ENCODE measurements at places on chromosomes 11 and 22.

DNA sequence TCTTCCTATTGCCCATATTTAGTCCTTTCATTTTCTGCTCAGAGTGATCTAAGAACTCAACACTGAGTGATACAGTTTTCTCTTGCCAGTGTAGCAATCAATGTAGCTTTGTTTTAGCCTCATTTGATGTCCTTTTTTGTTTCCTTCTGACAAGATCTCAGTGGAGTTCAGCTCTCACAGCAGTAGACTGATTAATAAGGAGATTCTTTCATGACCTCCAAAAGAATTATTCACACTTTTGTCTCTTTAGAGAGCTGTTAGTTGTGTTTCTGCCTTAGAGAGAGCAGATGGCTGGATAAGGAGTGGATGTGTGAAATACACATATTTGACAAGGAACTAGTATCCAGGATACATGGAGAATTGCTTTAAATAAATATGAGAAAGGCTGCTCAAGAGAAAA lies 6.6 kb upstream of the TMEM225 start:
- no peak for DNase-seq

GRCh38 chr11:20197881-20198280 lies 37.6 kb upstream of the DBX1 start:
- no peak for DNase-seq

DNA sequence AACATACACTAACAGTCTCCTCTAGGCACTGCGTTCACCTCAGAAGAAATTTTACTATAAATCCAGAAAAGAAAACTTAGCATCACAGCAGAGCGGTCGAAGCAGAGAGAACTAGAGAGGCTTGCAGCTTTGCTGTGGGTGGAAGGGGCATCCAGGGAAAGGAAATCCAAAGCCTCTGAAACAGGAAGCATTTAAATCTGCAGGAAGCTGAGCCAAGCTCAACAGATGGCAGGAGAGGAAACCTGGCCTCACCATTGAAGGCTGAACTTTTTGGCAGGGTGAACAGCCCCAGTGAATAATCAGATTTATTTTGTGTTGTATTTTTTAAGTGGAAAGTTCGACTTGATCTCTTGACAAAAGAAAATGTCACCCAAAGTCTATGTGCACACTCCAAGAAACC lies 858.1 kb downstream of the OPCML start:
- DNase-seq: no peak

DNA sequence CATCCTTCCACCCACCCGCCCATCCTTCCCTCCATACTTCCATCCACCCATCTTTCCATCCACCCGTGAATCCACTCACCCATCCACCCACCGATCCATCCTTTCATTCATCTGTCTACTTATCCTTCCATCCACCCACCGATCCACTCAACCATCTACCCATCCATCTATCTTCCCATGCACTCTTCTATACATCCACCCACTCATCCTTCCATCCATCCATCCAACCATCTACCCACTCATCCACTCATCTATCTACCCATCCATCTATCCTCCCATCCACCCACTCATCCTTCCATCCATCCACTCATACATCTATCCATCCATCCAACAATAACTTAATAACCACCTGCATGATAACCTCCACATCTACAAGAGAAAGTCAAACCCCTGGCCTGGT lies 47.3 kb downstream of the WNT7B start:
- no peak for DNase-seq

GRCh38 chr22:42365111-42365865 lies 66.9 kb downstream of the NFAM1 start:
- no peak for DNase-seq

DNA sequence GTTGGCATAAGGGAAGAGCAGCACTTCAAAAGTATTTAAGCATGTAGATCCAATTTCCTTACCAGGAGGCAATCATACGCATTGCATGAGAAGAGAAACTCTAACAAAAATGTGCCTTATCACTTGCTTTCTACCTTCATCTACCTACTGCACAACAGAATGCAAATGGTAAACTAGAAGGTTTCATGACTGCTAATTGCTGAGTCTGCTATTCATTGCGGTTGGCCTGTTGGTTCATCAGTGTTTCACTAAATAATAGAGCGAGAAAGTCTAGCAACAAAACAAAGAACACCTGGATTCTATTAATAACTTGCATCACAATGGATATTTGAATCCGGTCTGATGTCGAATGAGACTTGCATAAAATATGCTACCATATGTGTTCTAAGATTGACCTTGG lies 229.0 kb downstream of the OPCML start:
- no peak for DNase-seq

DNA sequence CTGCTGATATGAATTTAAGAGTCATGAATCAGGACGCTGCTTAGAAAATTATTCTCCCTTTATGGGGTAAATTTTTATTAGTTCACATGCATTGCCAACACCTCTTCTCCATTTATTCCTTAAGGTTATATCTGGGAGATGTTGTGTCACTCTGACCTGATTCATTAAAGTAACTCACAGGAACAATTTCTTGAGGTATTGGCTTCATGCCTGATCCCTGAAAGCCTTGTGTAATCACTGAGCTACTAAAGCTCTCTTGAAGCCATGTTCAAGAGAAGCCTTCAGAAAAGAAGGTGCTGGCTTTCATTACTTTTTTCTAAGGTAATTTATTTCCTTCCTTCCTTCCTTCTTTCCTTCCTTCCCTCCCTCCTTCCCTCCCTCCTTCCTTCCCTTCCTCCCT lies 420.6 kb downstream of the RAB38 start:
- no peak for DNase-seq

Data from CD4-positive, alpha-beta T cell treated with Interleukin-15 for 1 hour (primary cell).